ENCODE measurements at places on chromosomes 3 and 15. TPM values are rescaled to one million over a fixed set of nuclear protein-coding genes. Genes with fewer than 3 reads are reported as not detected.

GRCh38 chr3:122824465-122825381, 29.9 kb downstream of the SLC49A4 start:
- DNase-seq = no peak

GRCh38 chr15:67820992-67821783, 4.1 kb upstream of the SKOR1 start:
- peak; percentile 99 for DNase-seq

DNA sequence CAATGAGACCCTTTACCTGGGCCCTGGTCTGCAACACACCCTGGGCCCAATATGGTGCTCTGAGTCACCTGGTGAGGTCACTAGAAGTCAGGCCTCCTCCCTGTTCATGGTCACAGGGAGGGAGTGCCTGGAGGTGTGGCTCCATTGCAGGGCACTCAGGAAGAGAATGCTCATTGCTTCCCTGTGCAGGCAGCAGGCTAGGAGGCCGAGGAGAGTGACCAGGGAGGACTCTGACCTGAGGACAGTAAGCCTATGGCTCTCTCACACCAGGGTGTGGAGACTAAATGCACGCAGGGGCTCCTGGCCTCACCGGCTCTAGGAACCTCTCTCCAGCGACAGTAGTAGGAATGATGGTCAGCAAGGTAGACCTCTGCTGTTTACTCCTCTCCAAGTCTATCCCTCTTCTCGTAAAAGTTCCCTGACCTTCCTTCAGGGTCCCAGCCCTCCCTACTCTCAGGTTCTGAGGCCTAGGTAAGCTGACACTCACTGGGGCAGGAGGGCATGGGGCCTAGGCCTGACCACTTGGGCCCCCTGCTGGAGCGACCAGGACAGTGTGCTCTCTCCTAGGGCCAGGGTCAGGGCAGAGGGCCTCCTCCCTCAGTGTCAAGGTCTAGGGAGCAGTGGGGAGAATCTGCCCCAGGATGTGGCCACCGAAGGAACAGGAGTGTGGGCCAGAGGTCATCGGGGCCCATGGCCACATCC, 9.6 kb upstream of the SLCO2A1 start:
- no peak for DNase-seq

DNA sequence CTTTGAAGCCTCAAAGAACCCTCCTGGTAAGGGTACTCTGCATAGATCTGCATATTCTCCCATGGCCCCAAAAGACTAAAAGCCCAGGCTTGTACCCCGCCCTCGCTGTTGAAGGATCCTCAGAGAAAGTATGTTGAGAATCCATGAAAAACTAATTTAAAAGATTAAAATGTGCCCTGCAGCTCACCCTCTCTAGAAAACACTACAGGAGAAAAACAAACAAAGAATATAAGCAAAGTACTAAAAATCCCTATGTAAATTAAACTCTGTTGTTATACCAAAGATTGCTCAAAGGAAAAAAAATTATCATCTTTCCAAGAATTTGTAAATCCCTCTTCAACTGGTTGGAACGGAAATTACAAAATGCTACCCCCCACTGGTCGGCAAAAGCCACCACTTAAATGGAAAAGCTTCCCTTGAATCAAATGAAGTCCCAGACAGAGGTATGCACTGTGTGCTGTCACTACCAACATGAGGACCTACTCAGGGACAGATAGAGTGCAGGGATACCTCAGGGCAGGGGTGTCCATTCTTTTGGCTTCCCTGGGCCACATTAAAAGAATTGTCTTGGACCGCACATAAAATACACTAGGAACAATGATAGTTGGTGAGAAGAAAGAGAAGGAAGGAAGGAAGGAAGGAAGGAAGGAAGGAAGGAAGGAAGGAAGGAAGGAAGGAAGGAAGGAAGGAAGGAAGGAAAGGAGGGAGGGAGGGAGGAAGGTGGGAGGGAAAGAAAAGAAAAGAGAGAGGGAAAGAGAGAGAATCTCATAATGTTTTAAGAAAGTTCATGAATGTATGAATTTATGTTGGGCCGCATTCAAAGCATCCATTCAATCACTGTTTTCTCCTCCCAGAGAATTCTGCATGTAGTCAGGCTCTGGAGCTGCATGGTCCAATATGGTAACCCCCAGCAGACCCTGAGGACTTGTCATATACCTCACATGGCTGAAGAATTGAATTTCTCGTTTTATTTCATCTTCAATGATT, 88.1 kb downstream of the MAGI1 start:
- DNase-seq = no peak

The DUOXA2 gene
- total RNA-seq = not detected

The RTP3 gene
- not detected for total RNA-seq

All from osteoblast (primary cell).